Endothelial cell (in vitro differentiated cells): ENCODE measurements at places on chromosomes 2 and 18.
A peak's percentile ranks its signal among the peaks of the same experiment; 100 is the strongest.

- no peak for DNase-seq
Observed at GRCh38 chr18:4412286-4412685, 42.8 kb downstream of the DLGAP1 start.

DNA sequence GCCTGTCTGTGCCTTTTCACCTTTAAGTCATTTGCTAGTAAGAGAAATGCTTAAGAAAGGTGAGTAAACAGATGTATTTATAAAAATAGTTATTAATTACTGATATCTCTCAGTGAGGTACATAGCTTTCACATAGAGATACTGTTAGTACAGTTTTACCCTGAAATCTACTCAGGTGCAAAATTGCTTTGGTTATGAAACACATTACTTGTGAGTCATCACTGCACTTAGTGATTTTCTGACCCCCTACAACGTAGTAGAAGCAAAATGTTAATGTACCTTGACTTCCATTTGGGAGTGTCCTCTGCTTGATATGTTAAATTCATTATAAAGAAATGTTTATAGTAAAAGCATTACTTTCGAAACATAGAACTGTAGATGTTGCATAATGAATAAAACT lies 6.5 kb downstream of the GLS start:
- DNase-seq = no peak

DNA sequence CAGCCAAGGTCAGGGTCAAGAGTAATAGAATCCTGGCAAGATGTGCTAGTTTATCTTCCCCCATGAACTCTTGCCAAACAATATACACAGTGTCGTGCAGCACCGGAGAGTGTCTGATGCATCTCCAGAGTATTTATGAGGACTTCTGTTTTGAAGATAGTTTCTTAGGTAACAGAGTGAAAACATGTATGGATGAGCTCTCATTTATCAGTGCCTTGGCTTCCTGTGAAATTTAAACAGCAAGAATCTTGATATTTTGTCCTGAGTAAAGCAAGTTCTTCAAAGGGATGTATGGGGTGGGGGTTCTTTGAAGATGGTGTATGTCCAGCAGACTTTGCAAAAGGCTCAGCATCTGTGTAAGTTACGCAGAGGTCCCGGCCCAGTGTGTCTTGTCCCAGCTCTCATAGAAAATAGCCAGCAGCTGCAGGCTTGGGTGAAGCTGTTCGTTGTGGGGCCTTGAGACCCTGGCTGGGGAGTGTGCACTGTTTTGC lies 361.0 kb upstream of the NT5C1B start:
- DNase-seq = no peak

- DNase-seq = no peak
Observed at GRCh38 chr2:50118905-50119702, 912.8 kb downstream of the NRXN1 start.

DNA sequence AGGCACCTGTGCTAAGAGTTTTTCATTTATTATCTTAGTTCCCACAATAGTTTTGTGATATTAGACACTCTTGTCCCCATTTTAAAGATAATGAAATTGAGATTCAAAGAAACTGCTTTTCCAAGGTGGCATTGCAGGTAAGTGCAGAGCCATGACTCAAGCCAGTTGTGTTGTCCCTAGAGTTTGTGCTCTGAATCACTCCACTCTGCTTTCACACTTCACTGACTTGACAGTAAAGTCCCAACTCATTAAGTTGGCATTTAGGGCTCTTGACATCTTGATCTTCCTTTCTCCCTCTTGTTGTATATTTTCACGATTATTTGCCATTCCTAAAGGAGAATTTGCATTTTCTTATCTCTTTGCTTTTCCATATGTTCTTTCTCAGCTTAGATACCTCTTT lies 114.3 kb downstream of the DIS3L2 start:
- DNase-seq = no peak

DNA sequence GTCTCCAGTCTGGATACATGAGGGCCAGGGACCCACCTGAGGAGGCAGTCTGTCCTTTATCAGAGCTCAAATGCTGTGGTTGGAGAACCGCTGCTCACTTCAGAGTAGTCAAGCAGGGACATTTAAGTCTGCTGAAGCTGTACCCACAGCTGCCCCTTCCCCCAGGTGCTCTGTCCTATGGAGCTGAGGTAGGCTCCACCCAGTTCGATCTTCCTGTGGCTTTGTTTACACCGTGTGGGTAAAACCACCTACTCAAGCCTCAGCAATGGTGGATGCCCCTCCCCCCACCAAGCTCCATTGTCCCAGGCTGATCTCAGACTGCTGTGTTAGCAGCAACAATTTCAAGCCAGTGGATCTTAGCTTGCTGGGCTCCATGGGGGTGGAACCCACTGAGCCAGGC lies 731.4 kb upstream of the HS6ST1 start:
- no peak for DNase-seq

DNA sequence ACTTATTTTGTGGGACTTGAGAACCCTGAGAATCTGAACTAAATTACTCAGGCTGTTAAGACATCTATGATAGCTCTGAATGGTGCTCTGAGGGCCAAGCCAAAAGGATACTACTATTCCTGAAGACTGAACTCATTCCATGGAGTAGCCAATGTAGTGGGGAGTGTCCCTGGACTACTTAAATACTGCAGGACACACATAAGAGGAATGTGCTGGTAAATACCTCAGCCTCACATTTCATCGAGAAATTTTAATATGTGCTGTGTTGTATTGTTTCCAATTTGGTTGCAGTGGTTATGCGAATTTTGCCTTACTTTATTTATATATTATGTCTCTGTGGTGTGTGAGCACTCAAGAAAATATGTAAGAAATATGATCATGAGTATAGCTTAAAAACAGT lies 264.4 kb upstream of the FIGN start:
- DNase-seq = no peak

- DNase-seq = no peak
Observed at GRCh38 chr2:177556153-177556552, 163.6 kb downstream of the AGPS start.

- peak; percentile 55 for DNase-seq
Observed at GRCh38 chr18:35143622-35144596, 96.9 kb upstream of the ZNF397 start.

DNA sequence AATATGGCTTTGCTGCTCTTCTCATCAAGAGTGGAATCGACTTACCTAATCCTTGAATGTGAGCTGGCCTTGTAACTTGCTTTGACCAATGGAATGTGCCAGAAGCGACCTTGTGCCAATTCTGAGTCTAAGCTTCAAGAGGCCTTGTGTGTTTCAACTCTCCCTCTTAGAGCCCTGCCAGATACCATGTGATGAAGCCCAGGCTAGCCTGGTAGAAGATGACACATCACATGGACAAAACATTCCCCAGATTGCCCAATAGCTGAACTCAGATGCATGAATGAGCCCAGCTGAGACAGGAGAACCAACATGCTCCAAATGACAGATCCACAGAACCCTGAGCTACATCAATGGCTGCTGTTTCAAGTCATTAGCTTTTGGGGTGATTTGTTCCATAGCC lies 4.2 kb upstream of the KLHL14 start:
- no peak for DNase-seq

- DNase-seq = no peak
Observed at GRCh38 chr2:16112972-16113560, 172.7 kb downstream of the MYCN start.

DNA sequence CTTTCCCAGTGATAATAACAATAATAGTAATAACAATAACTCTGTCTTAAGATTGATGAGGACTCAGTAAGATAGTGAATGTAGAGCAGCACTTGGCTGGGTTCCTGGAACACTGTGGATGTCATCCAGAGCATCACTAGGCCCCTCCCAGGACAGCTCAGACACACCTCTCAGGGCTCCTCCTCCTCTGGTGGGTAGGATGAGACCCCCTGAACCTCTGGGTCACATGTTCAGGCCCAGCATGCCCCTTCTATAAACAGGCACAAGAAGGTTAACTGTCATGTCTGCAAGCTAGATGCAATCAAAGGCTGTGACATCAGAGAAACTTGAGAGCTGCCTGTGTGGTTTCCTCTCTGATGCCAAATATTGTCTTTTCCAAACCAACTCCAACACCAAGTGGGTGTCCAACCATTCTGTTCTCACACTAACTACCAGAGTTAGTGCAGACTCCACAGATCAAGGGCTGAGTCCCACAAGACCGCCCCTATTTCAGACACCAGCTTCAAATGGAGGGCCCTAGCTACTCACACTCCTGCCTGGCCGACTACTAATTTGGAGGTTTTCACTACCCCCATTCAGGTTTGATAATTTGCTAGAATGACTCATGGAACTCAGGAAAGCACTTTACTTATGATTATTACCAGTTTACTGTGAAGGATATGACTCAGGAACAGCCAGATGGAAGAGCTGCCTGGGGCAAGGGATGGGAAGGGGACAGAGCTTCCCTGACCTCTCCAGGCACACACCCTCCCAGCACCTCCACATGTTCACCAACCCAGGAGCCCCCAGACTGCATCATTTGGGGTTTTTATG lies 46.4 kb upstream of the BZW1 start:
- DNase-seq = no peak

- peak; percentile 58 for DNase-seq
Observed at GRCh38 chr2:57497489-57498096, 549.0 kb upstream of the VRK2 start.

DNA sequence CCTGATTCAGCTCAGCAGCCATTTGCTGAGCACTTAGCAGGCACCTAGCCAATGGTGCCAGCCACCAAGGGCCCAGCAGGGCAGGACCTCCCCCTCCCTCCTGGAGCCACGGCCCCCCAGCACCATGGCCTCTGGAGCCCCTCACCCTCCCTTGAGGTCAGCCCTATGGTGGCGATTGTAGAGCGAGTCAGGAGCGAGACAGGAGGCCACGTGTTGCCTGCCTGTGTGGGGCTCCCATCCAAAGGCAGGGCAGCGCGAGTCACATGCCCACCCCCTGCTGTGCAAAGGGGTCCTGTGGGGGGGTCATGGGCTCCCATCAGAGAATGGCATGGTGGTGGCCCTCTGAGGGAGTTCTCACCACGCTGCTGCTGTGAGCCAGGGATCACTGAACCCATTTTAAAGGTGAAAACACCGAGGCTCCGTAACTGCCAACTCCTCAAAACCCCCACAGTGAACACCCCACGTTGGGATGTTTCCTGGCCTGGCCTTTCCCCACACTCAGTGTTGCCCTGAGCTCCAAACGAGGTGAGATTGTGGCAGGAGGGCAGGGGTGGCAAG lies 35.6 kb downstream of the RAMP1 start:
- no peak for DNase-seq

DNA sequence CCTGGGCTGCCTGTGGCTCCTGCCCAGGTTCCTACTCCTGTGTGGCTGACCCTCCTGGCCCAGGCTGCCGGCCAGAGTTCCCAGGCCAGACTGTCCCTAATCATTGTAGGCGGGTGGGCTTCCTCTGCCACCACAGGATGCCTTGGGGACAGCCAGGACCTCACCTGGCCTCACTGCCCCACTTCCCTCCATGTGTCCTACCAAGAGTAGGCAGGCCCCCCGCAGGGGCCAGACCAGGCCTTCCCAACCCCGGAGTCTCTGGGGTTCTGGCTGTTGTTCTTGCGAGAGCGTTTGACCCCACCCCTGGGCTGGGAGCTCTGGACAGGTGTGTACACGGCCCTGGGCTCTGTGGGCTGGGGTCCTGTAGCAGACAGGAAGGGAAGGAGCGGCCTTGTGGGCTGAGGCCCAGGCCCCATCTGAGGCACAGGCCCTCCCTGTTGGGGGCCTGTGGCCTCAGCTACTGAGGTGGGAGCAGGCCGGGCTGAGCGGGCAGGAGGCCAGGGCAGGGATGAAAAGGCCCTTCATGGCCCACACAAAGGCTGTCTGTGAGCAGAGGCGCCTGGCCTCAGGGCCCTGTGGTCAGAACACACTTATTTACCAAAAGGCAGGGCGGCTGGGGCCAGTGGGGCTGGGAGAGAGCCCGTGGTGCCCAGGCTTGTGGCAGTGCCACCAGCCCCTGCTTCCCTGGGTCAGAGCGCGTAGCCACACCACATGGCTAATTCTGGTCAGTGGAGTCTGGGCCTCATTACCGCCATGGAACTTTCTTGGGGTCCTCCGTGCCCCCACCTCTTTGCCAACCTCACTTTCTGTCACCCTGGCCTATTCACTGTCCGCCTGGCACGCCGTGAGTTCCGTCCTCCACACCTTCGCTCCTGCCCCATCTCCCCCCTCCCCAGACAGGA lies 2.0 kb downstream of the SNORC start:
- no peak for DNase-seq

DNA sequence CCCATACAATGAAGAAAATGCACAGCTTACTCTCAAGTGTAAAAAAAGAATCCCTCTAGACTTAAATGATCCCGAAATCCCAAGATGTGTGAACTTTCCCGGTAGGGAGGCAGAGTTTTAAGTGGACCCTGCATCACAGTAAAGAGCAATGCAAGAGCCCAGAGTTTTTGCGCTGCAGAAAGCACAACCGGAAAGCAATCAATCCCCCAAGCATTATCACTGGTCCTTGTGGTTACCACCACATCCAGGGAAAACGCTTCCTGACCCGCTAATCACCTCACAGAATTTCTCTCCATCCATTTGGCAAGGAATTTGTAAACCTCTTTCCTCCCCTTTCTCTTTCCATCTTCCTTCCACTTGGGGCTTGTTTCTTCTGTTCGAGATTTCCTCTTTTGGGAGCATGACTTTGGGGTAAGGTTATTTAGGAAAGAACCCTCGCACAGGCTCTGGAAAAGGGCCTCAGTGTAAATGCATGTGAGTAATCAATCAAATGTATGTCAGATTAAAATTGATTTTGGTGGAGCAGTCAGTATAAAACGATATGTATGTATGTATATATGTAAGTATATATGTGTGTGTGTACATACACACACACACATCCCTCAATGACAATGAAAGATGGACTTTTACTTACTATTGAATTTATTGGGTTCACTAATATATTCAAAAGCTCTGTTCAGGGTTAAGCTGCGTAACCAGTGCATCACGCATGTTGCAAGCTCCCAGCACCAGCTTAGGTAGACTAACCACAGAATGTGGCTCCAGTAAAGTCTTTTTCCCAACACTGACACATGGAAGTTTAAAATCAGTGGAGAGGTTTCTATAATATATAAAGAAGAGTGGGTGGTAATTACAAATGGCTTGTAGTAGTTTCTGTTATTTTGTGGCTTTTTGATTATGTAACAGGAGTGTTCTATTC lies 1.6 kb downstream of the PLCL1 start:
- DNase-seq = peak; percentile 15

GRCh38 chr18:63339920-63340484 lies 20.4 kb upstream of the BCL2 start:
- peak; percentile 50 for DNase-seq

DNA sequence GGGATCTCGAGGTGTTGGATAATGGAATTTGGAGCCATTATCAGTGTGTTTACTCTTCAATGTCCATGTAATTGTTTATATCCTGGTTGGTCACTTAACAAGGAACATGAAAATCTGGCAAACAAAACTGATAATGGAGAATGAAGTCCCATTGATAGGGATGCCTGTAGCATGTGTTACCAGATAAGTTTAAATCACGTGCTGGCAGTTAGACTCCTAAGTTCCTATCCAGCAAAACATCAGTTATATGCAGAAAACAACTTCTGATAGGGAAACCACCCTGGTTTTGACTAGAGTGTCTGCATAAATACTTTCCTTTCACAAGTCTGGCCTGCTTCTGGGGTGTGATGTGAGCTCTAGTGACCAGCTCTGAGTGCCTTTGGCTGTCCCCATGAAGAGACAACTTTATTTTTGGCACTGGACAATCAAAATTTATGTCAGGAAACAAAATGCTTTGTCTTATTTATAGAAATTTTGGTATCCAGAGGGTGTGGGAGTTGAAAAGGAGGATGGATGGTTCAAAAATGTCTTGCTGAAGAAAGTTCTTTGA lies 82.0 kb downstream of the FHOD3 start:
- no peak for DNase-seq
